ENCODE measurements at places on chromosomes 7 and 10. TPM values are rescaled to one million over a fixed set of nuclear protein-coding genes. Genes with fewer than 3 reads are reported as not detected.

Gene SUN3
- total RNA-seq: not detected

Gene BNIP3
- total RNA-seq: 31.7 TPM

GRCh38 chr10:122514045-122514840 is 46.3 kb upstream of the DMBT1 start:
- H3K27ac ChIP-seq: no peak overlapping the region
- no peak for DNase-seq
- H3K36me3 ChIP-seq: no peaks in the 10 kb centered on the region

Gene ADRA2A
- total RNA-seq: not detected

Gene ECD
- total RNA-seq: 35.3 TPM

GRCh38 chr7:51356849-51357516 is 40.4 kb upstream of the COBL start:
- H3K4me1 ChIP-seq: no peaks in the 10 kb centered on the region
- H3K27me3 ChIP-seq: no peaks in the 10 kb centered on the region
- no peak overlapping the region for H3K4me3 ChIP-seq
- no peak overlapping the region for H3K27ac ChIP-seq
- no peak for DNase-seq
- no peaks in the 10 kb centered on the region for H3K36me3 ChIP-seq

GRCh38 chr7:54839575-54840213 is 80.7 kb upstream of the SEC61G start:
- DNase-seq: no peak
- H3K4me3 ChIP-seq: no peak overlapping the region
- no peaks in the 10 kb centered on the region for H3K36me3 ChIP-seq
- H3K27ac ChIP-seq: no peak overlapping the region

Gene CPN1
- total RNA-seq: not detected

DNA sequence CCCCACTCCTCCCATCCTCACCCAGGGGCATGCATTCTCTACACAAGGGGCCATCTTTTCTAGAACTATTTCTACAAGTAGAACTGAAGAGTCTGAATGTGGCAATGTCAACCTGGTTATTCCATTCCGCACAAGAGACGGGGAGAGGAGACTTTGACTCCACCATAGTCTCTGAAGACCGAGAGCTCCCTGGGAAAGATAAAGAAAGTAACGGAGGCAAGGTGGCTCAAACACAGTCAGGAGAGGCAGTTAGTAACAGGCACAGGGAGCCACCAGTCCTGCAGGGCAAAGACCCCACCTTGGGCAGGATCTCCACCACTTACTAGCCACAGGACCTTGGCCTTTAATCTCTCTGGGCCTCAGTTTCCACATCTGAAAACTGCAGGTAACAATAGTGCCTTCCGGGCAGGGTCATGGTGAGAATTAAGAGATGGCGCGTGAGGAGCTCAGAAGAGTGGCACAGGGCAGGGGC is 100.3 kb downstream of the TNS3 start:
- no peaks in the 10 kb centered on the region for H3K27me3 ChIP-seq
- no peaks in the 10 kb centered on the region for H3K36me3 ChIP-seq
- no peak for DNase-seq

- no peak overlapping the region for H3K27ac ChIP-seq
- H3K36me3 ChIP-seq: no peaks in the 10 kb centered on the region
- DNase-seq: no peak
- no peak overlapping the region for H3K4me3 ChIP-seq
- no peaks in the 10 kb centered on the region for H3K27me3 ChIP-seq
Observed at GRCh38 chr7:132996581-132997242, 85.2 kb downstream of the CHCHD3 start.

Gene HOXA3
- not detected for total RNA-seq

All from CD4-positive, alpha-beta memory T cell (primary cell).